ENCODE measurements at places on chromosomes 7 and 10. TPM values are rescaled to one million over a fixed set of nuclear protein-coding genes. Genes with fewer than 3 reads are reported as not detected.

SVOPL gene
- total RNA-seq: not detected

HMX2 gene
- total RNA-seq: not detected

TMEM196 gene
- total RNA-seq: not detected

GRCh38 chr10:11328264-11329061, 283.0 kb downstream of the USP6NL start:
- H3K36me3 ChIP-seq: no peaks in the 10 kb centered on the region
- no peak overlapping the region for H3K4me3 ChIP-seq
- no peak overlapping the region for H3K27ac ChIP-seq

Data from thyroid gland (tissue), 4 donors.